ENCODE measurements at places on chromosomes 6 and 20. TPM values are rescaled to one million over a fixed set of nuclear protein-coding genes. Genes with fewer than 3 reads are reported as not detected.

EBF4 gene
- 3.5 TPM for total RNA-seq

CYP39A1 gene
- not detected for total RNA-seq

B3GAT2 gene
- total RNA-seq, result not detected

GINS1 gene
- 25.5 TPM for total RNA-seq

TFAP2C gene
- not detected for total RNA-seq

GRCh38 chr6:159830501-159831372 lies 30.7 kb downstream of the PNLDC1 start:
- DNase-seq, result no peak

DNA sequence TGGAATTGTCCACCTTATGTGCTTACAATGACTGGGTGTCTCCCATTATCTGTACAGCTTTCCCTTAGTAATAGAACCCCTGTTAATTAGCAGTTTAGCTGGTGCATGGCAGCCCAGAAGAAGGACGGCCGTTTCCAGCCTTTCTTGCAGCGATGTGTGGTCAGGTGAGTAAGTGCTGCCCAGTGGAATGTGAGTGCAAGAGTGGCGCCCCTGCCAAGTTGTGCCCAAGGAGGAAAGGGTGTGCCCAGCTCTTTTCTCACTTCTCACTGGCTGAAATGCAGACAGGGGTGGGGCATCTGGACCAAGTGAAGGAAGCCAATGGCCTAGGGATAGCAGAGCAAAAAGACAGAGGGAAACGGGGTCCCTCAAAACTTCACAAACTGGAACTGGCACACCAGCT lies 296.8 kb downstream of the PREX1 start:
- no peak for DNase-seq

DNA sequence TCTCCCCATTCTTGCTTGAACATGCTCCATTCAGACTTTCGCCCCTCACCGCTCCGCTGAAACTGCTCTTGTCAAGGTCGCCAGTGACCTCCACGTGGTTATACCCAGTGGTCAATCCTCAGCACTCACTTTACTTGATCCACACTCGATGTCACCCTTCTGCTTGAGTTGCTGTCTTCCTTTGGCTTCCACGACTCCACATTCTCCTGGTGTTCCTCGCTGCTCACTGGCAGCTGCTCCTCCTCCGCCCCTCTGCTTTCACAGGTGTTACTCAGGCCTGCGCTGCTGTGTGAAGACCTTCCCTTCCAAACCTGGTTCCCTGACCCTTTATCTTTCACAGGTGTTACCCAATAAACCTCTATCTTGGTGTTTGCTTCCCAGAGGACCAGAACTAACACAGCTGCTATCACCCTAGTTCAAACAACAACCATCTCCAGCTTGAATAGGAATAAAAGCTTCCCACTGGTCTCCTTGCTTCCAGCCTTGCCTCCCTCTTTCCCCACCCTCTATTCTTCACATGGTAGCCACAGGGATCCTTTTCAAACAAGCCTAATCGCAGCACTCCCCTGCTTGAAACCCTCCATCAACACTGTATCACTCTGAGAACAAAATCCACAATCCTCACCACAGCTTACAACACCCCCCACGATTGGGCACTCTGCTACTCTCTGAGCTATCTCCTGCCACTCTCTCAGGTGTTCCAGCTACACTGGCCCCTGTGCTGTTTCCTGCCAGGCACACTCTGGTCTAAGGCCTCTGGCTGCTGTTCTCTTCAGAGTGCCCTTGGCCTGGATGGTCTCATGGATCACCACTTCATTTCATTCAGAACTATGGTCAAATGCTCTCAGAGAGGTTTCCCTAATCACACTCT lies 10.7 kb downstream of the PPIL1 start:
- DNase-seq, result no peak

- DNase-seq, result no peak
Observed at GRCh38 chr20:910870-911770, 5.0 kb downstream of the ANGPT4 start.

DNA sequence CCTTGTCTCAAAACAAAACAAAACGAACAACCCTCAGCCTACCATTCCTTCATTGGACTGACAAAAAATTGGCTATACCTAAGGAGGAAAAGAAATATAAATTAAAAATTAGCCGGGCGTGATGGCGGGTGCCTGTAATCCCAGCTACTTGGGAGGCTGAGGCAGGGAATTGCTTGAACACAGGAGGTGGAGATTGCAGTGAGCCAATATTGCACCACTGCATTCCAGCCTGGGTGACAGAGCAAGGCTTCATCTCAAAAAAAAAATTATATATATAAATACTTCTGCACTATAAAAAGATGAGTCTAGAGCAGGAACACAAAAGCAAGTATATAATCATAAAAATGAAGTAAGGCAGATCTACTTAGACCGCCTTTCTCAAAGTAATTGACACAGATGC lies 109.8 kb downstream of the CRYBG1 start:
- DNase-seq, result no peak

- DNase-seq, result peak; percentile 28
Observed at GRCh38 chr20:22586645-22587310, 2.4 kb upstream of the FOXA2 start.

DNA sequence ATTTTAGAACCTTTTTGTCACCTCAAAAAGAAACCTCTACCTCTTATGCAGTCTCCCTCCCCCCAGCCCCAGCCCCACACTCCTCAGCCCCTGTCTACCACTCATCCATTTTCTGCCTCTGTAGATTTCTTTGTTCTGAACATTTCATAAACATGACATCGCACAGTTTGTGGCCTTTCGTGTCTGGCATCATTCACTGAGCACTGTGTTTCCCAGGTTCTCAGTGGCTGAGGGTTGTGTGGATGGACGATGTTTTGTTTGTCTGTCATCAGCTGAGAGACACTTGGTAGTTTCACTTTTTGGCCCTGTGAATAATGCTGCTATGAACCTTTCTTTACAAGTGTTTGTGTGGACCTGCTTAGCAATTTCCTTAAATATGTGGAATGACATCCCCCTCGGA lies 64.5 kb downstream of the FAM120B start:
- DNase-seq, result no peak

DNA sequence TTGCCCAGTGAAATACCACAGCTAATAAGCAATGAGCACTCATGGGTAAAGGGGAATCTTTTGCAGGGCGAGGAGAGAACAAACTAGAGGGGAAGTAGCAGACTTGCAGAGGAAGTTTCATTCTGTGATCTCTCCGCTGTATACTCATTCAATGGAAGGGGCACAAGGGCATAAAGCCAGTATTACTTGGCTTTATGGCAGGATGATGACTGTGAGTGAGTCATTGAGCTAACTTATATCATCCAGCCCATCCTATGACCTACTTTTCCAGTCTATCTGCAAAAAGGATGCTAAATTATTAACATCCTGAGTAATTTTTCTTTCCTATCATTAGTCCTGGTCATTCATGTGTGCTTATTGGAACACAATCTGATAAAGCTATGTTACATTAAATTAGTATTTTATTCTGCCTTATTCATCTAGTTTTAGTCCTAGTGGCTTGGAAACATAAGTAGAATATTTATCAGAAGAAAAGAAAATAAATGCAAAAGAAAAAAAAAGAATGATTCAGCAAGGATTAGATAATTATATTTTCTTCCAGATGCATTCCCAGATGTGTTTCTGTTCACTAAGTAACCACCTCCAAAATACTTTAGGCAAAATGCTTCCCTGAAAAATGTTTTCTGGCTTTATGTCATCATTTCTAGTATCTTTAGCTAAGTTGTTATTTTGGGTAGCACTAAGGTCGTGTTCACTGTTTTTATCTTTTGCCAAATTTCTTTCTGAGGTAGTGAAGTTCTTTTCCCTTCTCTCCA lies 471.7 kb downstream of the CDKAL1 start:
- DNase-seq, result no peak

- DNase-seq, result no peak
Observed at GRCh38 chr20:21632031-21632734, 73.3 kb upstream of the PAX1 start.

DNA sequence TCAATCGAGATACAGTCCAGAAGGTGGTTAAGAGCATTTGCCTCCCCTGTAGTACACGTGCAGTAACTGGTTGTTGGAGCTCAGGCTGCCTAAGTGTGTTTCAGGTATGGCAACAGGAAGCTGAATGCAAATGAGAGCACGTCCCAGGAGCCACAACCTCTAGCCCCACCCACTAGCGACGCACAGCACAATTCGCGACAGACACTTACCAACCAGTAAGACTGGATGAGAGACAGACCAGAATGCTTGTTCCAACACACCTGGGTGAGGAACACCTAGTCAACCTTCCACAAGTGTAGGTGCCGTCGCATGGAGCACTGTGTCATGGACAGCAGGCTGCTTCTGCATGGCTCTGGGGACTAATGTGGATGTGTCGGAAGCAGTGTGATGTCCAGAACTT lies 7.2 kb upstream of the SERPINB1 start:
- DNase-seq, result peak; percentile 89

DNA sequence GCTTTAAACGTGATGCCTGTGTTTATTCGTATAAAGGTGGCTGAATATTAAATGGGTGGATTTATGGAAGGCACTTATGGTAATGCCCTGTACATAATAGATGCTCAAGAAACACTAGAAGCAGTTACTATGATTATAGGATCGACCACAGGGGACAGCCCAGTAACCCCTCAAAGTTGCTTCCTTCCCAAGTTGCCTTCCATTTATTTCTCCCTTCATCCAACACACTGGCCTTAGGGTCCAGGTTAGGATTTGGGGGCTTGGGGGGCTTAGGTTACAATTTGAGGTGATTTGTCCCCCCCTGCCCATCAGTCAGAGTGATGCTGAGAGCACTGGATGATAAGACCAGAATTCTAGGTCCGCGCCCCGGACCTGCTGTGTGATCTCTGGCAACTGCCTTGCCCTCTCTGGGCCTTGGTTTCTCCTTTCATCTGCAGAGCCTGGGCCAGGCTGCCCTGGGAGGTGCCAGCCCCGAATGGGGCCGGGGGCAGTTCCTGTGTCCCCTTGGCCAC lies 101.5 kb downstream of the CEBPB start:
- DNase-seq, result no peak

DNA sequence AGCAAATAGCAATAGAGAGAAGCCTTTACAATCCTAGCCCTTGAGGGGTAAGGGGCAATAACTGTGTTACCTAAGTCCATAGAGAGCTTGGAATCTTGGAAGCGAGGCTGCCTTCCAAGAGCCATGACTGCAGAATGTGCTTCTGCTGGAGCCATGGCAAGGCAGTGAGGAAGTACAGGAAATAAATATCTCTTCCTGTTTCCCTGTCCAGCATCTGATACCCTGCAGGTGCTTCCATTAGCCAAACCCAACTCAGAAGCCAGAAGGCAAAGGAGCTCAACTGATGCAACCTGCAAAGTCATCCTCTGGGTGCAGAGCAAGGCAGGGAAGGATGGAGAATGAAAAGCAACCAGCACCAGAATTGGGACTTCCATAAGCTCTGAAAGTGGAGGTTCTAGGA lies 41.0 kb upstream of the KLHL31 start:
- no peak for DNase-seq

DNA sequence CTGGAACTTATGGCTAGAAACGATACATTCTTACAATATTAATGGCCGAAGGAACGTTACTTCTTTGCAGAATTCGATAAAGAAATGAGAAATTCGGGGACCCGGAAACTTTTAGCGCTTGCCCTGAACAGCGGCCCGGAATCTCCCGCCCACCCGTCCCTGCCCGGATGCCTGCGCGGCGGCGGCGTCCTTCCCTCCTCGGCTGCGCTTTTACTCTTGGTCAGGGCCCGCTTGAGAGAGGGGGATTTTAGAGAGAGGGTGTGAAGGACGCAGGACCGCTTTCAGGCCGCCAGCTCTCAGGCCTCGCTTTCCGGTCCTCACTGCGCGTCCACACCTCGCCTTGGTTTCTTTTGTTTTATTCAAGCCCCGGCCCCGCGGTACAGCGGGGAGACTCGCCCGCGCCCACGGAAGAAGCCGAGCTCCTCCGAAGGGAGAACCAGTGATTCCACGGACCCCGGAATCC lies 243.7 kb downstream of the ARID1B start:
- DNase-seq, result peak; percentile 70

DNA sequence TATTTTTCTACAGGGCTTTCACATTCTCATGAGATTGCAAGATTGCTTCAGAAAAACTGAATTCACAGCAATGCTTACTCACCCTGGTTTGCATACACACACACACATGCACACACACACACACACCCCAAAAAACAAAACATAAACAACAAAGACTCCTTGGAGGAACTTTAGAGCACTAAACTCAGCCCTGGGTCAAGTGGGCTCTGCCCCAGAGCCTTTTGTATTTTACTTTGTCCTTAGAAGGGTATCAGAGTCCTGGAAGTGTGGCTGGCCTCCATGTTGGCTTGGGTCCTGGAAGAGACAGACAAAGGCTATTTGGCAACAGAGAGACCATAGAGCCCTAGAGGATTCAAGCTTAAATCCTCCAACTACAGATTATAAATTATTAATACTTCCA lies 8.0 kb upstream of the CST9 start:
- no peak for DNase-seq

DNA sequence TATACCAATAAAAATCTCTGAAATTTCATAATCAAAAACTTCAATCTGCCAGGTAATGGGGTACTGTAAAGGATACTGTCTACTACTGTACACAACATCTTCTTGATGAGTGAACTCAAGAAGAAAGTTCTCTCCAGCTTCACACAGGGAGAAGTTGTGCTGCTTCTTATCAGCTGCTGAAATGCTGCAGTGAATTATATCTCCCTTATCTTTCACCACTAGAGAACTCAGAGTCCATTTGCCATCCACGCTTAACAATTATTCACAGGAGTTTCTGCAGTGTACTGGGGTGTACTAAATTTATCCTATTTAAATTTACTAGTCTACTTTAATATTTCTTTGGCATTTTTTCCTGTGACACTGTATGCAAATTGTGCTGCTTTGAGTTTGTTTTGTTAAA lies 384.8 kb downstream of the TFAP2B start:
- no peak for DNase-seq

DNA sequence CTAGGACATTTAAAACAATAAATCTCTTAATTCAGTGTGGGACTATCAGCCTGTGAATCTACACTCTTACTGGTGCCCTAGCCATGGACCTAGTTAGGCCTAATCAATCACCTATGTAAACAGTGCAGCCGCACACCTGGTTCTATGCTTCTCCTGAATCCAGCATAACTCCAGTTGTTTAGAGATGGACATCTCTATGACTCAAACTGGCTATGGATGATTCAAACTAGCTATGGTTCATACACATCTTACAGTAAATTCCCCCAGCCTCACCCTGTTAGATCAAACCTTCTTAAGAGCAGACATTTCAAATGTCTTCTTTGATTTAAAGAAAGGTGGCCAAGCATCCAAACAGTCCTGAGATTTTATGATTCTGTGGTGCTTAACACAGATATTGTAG lies 34.7 kb downstream of the SLC35B3 start:
- DNase-seq, result no peak

- no peak for DNase-seq
Observed at GRCh38 chr6:72702421-72702820, 80.6 kb downstream of the KCNQ5 start.

GRCh38 chr6:106442395-106442794 lies 81.9 kb downstream of the CRYBG1 start:
- DNase-seq, result no peak

- no peak for DNase-seq
Observed at GRCh38 chr20:56391596-56392131, 351 bp downstream of the AURKA start.

DNA sequence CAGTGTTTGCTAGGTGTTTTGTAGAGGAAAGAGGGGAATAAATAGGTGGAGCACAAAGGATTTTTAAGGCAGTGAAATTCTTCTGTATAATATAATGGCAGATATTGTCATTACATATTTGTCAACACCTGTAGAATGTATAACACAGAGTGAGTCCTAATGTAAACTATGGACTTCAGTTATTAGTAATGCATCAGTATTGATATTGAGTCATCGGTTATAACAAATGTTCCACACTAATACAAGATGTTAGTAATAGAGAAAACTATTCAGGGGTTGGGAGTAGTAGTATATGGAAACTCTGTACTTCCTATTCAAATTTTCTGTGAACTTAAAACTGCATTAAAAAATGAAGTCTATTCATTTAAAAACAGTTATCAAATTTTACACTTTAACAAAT lies 299.2 kb downstream of the UBE3D start:
- no peak for DNase-seq
